ENCODE measurements at places on chromosomes 3 and 15.

GRCh38 chr3:182999767-183000166 lies 19.4 kb upstream of the DCUN1D1 start:
- DNase-seq, result no peak

DNA sequence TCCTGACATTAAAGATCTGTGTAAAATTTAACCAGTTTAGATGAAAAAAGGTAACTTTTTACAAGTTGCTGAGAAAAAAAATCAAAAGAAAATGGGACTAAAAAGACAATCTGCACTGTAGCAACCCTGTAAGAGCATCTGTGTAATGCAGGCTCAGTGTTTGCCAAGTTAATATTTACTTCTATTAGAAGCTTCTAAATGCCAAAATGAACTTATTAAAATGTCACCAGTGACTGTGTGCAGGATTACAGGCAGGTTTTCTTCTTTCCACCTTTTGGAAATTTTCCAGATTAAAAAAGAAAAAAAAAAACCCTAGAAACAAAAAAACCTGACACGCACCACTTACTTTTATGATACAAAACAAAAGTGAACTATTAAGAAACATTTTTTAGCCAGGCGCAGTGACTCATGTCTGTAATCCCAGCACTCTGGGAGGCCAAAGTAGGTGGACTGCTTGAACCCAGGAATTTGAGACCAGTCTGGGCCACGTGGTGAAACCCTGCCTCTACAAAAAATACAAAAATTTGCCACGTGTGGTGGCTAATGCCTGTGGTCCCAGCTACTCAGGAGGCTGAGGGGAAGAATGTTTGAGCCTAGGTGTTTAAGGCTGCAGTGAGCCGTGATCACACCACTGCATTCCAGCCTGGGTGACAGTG lies 87.2 kb downstream of the TJP1 start:
- peak; percentile 30 for DNase-seq

DNA sequence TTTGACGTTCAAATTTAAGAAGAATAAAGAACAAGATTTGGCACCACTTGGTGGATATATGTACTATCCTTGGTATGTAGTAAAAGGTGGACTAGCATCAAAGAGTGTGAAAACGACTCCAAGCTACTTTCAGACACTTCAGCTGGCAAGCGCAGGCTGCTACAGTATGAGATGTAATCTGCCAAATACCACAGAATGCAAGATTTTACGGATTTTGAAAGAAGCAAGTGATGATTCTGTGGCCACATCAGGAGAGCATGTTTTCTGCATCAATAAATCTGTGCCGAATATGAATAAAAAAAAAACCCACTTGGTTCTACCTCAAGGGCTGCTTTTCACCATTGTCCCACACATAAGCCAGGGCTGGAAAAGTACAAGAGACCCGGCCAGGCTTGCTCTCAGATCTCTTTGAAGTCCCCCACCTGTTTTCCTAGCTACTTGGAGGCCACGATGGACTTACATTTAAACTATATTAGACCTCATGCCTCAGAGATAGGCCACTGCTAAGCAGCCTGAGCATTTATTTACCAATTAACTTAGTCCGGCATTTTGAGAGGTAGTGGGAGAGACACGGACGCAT lies 37.4 kb downstream of the MYO1E start:
- DNase-seq, result peak; percentile 69

GRCh38 chr3:189680723-189681122 lies 49.5 kb downstream of the TP63 start:
- DNase-seq, result no peak

- DNase-seq, result peak; percentile 4
Observed at GRCh38 chr15:81783586-81783985, 262.2 kb downstream of the MEX3B start.

DNA sequence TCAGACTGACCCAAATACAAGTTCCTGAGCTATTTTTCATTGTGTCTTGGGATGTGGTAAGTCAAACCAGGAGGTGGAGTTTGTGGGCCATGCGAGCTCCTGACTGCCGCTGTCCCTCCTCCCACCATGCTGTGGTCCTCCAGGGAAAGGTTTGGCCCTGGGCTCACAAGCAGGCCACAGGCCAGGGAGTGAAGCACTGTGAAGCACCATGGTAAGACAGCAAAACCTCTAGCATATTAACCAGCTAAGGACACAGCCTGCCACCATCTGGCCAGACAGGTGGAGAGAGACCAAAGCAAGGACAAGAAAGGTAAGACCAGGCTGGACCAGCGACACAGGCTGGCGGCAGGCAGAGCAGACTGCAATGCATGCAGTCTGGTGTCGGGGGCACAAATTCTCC lies 15.3 kb downstream of the RAB43 start:
- no peak for DNase-seq

GRCh38 chr3:67329358-67329757 lies 325.1 kb downstream of the SUCLG2 start:
- no peak for DNase-seq

DNA sequence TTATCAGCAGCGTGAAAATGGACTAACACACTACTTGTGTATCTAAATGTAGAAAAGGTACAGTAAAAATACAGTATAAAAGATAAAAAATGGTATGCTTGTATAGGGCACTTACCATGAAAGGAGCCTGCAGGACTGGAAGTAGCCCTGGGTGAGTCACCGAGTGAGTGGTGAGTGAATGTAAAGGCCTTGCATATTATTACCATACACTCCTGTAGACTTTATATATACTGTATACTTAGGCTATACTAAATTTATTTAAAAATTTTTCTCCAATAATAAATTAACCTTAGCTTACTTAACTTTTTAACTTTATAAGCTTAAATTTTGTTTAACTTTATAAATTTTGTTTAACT lies 67.2 kb upstream of the TSPAN3 start:
- peak; percentile 62 for DNase-seq

DNA sequence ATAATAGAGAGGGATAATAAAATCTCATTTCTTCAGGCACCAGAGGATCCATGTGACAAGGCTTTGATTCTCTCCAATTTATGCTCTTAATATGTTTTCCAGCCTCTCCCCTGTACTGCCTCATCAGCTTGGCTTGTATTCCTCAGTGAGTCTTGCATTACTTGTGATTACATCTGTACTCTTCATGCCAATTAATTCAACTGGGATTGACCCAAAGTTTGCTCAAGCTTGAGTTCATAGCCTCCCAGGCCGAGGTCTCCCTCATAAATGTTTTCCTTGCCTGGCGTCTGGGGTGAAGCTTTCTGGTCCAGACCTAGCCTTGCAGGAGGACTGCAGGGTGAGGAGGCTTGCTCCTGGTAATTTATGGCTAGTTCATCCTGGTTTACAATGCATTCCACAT lies 146.9 kb downstream of the CHST2 start:
- peak; percentile 10 for DNase-seq

GRCh38 chr3:52423173-52423572 lies 21.7 kb downstream of the SEMA3G start:
- no peak for DNase-seq

GRCh38 chr3:3107858-3108257 lies 2.3 kb downstream of the IL5RA start:
- DNase-seq, result no peak

GRCh38 chr3:152283492-152284381 lies 15.0 kb downstream of the MBNL1 start:
- no peak for DNase-seq

DNA sequence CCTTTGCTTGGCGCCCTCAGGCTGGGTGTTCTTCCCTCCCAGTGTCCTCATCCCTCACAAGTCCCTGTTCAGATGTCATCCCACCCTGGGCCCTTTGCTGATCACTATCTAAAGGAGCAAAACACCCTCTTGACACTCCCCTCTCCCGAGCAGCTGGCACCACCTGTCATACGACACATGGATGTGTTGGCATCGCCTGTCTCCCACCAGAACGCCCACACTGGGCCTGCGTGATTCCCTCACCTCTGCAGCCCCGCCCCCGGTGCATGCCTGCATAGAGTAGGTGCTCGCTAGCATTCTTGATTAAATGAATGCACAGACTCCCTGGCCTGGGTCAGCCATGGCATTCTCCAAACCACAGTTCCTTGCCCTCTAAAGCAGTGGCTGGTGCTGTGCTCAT lies 75.8 kb downstream of the DNAJB8 start:
- DNase-seq, result no peak

- peak; percentile 52 for DNase-seq
Observed at GRCh38 chr15:66720206-66721010, 18.4 kb downstream of the SMAD6 start.

GRCh38 chr3:33380653-33381052 lies 59.6 kb downstream of the UBP1 start:
- no peak for DNase-seq

DNA sequence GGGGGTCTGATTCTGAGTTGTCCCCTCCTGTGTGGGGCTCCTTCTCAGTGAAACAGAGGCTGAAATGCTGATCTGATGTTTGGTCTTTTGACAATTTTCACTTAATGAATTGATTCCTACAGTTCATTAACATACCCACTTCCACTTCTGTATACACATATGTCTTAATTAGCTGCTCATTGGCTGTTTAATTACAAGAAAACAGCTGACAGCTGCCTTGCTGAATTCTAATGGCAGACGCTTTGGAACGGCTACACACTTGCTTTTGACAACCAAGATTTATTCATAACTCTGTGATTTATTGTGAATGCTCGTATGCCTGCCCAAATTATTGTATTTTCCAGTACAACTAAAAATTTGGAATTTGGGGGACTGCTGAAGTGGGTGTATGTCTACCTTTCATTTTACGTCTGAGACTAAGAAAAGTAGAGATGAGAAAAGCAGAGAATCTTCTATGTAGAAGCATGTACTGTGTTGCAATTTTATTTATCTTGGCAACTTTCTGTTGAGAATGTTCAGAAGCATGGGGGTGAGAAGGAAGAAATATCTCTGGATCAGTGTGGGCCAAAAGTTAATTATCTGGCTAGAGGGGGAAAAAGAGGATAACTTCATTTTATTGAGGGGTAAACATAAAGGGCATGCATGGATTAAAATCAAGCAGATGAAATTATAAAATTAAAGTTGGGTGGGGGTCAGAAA lies 46.5 kb upstream of the ICE2 start:
- peak; percentile 23 for DNase-seq

DNA sequence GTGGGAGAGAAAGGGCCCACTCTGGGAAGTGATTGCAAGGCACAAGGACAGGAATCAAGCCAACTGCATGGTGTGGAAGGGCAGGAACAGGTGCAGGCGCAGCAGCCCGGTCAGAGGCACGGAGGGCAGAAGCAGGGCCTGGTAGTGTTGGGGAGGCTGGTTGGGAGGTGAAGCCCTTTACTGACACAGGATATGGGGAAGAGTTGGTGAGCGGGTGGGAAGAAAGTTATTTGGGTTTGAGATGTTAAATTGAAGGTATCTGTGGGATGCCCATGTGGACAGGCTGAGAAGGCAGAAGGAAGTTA lies 83.6 kb upstream of the ABHD2 start:
- DNase-seq, result no peak
